NCI-H2081 treated with DMSO at 0.1 percent for 48 hours (cell line): ENCODE measurements at places on chromosomes 7 and 10.

DNA sequence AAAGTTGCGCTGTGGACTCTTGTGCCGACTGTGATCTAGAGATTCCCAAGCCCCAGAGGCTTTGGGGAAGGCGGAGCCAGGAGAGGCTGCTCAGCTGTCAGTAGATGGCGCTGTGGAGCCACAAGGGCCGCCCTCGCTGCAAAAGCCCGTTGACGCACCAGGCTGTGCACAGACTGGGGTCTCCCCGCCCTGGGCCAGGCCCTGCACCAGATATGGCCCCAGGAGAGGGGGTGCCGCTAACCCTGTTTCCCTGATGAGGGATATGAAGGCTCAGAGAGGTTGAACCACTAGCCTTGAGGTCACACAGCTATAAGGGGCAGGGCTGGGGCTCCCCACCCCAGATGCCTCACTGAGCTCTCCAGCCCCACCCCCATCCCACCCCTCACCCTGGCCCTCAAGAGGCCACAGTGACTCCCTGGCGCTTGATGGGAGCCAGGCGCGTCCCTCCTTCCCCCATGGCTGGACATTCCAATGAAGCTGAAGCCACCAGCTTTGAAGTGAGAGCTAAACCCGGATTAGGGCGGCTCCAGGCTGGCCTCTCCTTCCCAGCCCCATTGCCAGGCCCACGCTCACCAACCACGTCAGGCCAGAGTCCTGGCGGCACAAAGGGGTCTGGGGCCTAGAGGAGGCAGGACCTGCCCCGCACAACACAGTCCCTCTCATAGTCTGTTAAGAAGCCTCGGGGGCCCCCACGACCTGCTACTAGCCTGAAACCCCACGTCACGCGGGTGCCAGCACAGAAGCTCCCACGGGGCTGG, 26.4 kb downstream of the MYL10 start:
- no peak for DNase-seq

DNA sequence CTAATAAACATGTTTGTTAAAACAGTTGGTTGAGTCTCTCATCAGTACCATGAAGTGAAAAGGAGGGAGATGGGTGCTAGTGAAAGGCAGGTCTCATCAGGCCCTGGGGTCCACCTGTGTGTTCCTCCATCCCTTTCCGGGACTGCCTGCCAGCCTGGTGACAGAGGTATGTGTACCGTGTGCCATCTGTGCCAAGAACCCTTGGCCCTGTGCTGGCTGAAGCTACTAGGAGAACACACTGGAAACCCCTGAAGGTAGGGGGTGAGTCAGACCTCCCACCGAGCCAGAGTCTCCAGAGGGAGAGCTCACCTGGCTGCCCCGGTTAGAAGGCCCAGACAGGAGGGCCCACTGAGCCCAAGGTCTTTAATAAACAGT, 2.3 kb downstream of the DDIT4 start:
- DNase-seq = peak; percentile 29

GRCh38 chr10:8633909-8634308, 579.4 kb downstream of the GATA3 start:
- DNase-seq = no peak

DNA sequence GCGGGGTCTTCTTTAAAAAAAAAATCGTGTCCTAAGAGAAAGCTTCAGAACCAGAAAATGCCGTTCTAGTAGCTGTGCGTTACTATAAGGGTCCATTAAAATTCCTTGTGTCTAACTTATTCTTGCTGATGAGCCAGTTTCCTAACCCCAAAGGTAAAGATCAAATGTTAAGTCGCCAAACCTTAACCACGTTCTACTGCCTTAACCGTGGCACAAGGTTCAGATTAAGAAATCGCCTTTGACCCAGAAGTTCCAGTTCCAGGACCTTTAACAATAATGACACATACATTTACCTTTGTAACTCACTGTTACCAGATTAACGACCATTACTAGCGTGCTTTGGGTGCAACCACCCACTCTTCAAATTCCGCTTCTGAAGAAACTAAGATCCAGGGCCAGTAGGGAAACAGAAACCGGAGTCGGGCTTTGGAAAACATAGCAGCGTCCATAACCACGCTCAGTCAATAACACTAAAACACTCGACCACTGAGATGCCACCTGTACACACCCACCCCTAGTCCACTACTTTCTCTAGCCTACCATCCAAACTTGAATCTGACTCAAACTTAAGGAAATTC, 620 bp downstream of the BET1 start:
- no peak for DNase-seq

- DNase-seq = no peak
These were observed 169.7 kb downstream of the NRF1 start for GRCh38 chr7:129780974-129781927.

DNA sequence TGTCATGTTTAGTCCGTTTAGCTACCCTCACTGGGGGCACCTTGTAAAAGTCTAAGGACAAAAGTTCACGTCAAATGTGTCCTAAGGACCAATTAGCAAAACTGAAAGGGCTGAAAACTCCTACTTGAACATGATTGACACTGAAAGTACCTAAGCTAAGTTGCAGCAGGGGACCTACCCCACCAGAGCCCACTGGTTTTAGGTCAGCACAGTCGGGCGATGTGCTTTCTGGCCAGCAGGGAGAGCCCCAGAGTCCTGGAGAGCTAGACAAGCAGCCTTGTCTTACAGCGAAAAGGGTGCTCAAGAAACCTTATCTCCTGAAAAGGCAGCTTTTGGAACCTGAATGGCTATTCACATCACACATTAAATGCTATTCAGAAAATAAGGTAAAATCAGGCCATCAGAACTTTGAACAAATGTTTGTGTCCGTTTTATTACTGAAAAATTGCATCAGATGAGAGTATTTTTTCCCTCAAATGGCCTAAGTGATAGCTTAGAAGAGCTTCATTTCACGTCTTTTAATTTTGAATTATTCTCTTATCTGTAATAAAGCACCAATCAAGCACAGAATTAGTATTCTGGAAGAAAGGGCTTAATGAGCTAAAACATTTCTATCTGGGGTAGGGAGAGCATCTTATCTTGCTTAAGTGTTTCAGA, 52.2 kb upstream of the MKI67 start:
- DNase-seq = no peak

DNA sequence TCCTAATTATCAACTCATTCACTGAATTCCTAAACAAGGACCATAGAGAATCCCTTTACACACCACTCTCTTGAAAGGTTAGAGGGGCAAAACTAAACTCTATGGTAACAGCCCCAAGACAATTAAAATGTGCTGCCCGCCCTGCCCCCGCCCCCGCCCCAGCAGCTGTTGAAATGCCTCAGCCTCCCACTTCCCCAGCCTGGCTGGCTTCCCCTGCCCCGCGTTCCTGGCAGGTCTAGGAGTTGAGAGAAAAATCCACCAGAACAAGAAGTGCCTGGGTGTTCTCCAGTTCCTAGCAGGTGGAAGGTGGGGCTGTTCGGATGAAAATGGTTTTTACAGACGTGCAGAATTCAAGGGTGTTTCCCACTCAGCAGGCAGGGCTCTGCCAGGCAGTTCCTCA, 109.5 kb upstream of the ZEB1 start:
- no peak for DNase-seq

DNA sequence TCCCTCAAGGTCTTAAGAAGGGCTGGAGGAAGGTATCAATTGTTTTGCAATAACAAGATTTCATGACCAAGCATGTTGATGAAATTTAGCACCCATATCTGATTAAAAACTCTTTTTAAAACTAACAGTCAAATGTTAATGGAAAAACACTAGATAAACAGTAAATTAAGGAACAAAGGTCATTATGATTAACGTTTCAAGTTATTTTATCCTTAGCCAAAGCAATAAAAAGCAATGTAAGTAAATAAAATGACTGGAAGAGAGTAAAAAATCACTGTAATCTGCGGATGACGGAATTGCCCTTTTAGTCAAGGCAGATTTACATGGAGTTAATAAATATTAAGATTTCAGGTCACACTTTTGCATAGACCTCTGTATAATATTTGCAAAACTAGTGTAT, 179.5 kb upstream of the KLF6 start:
- no peak for DNase-seq

DNA sequence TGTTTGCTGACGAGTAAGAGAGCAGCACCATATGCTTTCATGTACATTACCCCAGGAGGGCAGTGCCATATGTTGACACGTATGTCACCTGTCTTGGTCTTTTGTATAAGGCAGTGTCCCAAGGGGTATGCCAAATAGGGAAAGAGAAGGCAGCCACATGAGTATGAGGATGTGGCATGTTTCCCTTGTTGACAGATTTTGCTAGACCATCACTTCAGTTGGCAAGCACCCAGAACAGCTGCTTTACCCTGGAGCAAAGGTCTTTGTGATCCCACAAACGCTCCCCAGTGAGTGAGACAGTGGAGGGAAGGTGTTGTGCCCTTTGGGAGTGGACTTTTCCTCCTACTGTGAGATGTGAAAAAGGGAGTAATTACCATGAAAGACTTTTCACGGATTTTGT, 350.1 kb downstream of the ETV1 start:
- DNase-seq = peak; percentile 95

DNA sequence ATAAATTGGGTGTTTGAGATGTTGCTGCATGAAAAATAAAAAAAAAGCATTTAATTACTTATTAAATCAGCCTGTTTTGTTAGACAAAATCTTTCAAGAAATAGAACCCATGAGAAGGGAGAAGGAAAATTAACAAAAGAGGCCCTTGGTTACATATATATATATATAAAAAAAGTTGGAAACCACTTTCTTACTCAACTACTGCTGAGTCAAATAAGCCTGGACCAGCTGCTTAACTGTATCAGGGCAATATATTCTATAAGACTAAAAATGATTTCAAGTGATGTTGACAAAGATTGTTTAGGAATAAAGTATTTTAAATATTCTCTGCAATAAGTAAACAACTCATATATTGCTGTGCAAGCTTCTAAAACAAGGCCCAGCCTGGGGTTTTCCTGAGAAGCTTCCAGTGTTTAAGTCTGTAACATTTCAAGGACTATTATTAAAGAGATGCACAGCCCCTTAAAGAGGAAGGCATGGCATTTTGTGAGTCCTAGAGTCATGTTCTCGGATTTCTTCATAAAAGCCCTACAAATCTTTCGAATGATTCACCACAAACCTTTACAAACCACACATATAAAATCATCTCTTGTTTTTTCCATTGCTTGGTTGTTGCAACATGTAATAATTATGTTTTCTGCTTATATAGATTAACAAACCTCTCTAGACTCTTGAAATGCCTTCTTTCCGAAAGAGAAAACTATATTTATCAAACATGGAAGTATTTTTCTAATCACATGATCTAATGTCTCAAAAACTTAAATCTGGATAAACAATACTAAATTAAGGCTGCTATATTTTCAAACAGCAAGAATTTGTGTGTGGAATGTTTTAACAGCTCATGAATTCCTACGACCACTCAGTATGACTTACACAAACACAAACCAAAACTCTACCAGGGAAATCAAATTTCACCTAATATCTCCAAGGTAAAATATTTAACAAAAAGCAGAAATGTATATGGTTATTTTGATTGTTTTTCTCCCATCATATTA, 14.3 kb downstream of the JAZF1 start:
- no peak for DNase-seq

DNA sequence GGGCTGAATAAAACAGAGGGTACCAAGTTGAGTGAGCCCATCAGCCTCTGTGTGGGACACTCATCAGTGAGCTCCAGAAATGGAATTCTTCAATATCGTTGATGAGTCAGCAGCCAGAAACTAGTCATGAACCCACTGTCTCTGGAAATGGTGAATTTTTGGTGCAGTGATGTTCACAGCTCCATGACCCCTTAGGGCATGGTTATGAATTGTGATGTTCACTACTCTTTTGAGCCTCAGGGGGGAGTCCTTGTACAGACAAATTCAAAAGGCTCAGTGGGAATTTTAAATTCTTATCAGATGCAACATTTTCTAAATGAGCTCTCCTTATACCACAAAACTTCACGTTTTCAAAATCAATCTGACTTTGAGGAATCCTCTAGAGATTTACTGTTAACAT, 335.7 kb downstream of the PHTF2 start:
- DNase-seq = peak; percentile 27

DNA sequence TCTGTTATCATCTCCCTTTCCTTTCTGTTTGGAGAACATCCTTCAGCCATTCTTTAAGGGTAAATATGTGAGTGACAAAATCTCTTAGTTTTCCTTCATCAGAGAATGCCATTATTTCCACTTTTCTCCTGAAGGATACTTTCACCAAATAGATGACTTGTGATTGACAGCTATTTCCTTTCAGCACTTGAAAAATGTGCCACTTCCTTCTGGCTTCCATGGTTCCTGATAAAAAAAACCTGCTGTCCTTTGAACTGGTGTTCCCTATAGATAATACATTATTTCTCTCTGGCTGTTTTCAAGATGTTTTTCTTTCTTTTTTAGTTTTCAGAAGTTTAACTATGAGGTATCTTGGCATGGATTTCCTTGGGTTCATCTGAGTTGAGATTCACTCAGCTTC, 79.7 kb downstream of the TBXAS1 start:
- DNase-seq = no peak

DNA sequence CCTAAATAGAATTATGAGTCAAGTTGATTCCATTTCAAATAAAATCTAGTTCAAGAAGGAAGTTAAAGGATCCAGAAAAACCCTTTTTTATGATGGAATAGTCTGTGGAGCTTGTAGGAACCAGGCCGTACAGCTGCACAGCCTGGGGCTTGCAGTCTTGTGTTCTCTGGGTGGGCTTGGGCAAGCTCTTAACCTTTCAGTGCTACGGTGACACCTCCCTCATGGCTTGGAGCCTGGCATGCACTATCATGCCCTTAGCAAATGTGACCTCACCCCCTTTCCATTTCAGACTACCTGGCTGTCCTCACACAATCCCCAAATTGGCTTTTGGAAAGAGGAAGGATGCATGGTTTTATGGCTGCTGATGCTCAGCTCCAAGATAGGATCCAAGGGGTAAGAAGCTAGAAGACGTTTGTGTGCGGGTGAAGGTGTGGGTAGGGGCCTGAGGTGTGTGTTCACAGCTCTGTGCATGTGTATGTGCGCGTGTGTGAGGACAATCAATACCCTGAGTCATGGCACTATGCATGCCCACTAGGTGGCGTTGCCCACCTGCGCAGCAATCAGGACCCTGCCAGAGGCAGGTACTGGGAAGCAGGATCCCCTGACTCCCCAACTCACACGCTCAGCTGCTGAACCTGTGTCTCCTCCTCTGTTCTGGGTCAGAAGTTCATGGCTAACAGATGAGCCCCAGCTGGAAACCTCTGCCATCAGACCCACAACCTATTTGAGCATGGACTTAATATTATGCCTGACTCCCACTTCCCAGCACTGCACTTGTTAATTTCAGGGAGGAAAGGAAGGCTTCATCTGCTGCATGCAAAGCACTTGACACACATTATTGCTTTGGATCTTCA, 113.4 kb downstream of the PTPN20 start:
- no peak for DNase-seq

- no peak for DNase-seq
These were observed 71.3 kb downstream of the PIP4K2A start for GRCh38 chr10:22643116-22643515.

DNA sequence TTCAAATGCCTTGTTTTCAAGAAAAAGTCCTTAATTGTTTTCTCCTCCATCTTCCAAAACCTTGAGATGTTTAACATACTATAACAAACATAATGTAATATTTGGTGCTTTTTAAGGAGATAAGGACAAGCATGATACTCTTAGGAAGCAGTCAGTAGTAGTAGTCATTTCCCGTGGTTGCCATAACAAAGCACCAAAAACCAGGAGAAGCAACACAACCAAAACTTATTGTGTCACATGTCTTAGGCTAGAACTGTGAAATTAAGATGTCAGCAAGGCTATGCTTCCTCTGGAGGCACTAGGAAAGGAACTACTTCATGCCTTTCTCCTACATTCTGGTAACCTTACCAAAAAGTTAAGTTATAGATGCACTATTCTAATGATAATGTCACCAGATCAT, 106.8 kb downstream of the MBL2 start:
- DNase-seq = no peak
